ENCODE measurements at places on chromosomes 7 and 10.

GRCh38 chr10:113486531-113486930 is 66.3 kb upstream of the HABP2 start:
- DNase-seq, result no peak

DNA sequence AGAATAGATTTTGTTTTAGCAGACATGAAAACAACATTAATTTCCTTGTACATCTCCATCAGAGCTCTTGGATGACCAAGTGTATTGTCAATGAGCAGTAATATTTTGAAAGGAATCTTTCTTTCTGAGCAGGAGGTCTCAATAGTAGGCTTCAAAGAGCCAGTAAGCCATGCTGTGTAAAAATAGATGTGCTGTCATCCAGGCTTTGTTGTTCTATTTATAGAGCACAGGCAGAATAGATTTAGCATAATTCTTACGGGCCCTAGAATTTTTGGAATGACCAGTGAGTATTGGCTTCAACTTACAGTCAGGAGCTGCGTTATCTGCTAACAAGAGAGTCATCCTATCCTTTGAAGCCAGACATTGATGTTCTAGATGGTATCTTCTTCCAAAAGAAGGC is 19.0 kb downstream of the MINPP1 start:
- DNase-seq, result no peak

DNA sequence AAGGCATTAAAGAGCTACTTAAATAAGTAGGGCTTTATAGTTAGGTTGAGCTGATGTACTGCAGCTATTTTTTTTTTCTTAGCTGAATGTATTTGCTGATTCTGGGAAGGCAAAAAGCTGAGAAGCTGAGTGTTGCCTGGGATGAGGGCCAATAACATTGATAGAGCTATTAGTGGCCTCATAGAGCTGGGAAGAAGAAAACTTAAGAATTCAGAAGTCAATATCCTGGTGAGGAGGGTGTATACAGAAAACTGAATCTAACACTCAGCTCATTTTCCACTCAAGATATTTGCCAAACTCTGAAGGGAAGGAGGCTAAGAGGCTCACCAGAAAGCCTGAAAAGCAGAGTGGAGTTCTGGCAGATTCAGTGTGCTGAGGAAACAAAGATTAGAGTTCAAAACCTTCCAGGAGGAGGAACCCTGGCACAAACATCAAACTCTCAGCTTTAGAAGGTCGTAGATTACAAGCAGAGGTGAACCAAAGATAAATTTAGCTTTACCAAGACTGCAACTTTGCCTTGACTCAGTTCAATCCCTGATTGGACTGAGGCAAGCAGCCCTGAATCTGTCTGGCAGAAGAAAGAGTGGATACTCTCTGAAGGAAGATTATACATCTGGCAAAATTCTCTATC is 11.3 kb downstream of the PPP1R3C start:
- DNase-seq, result no peak

- DNase-seq, result no peak
Measured at GRCh38 chr7:50335795-50336754, 31.6 kb downstream of the IKZF1 start.

DNA sequence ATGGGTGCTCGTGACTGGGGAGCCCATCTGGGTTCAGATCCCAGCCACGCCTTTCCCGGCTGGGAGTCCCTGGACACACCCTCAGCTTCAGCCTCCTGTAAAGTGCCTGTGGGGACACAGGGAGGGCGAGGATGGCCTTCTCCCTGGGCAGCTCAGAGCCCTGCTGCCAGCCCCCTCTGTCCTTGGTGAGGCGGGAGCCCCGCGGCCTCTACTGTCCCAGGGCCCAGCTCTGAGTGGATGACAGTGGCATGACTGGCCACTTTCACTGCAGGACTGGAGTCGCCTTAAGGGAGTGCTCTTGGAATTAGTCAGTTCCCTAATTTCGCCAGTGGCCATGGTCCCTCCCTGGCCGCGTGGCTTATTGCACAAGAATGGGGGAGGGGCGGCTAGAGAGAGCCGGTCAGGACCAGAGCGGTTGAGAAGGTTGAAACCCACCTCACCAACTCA is 4.6 kb downstream of the BRI3 start:
- no peak for DNase-seq

- no peak for DNase-seq
Measured at GRCh38 chr10:77926566-77927401, at the start of gene DLG5. Gene DLG5, minus strand, starts transcription at chr10:77926755. Its CDS starts 235 bp downstream, at chr10:77926520.

All from AG09309 (cell line).